ENCODE measurements at places on chromosomes 4 and X. TPM values are rescaled to one million over a fixed set of nuclear protein-coding genes. Genes with fewer than 3 reads are reported as not detected.
A peak's percentile ranks its signal among the peaks of the same experiment; 100 is the strongest.

GRCh38 chr4:51942108-51942832, 77.9 kb downstream of the LRRC66 start:
- DNase-seq: peak; percentile 71

The KLHL8 gene
- 12.7 TPM for total RNA-seq

DNA sequence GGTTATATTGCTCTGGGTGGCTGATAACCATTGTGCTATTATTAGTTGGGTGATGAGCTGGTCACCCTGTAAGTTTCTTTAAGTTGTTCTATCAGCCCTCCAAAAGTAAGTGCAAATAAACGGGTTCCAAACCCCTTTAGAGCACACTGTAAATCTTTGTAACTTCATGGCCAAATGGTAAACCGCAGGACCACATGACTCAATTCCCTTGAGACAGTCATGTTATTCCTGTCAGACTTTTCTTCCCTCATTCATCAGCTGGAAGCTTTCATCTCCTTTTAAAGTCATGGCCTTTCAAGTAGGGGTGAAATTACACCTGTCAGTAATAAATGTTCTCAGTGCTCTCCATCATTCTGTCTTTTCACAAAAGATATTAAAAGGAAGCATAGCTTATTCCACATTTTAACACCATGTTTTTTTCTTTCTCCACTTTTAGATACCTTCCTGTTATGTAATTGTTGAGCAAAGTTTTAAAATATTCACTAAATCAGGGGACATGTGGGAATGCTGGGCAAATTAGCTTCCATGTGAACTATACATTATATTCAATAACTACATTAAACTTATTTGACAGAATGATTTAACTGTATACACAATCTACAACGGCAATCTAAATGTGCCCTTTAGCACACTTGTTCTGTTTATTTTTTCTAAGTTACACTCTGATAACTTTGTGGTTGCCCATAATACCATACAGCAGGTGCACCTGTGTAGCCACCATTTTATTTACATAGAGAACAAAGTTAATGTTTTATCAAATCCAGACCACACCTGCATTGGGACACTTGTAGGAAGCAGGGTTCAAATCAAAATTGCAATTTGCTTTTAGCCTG, 275.5 kb downstream of the CFAP299 start:
- peak; percentile 32 for DNase-seq

- no peak for DNase-seq
These were observed 188.4 kb upstream of the VEGFC start for GRCh38 chr4:176981074-176981473.

- DNase-seq: no peak
These were observed 262.3 kb downstream of the KCTD8 start for GRCh38 chr4:44186096-44186849.

The SH3D19 gene
- 86.0 TPM for total RNA-seq

The LRPAP1 gene
- 82.9 TPM for total RNA-seq

DNA sequence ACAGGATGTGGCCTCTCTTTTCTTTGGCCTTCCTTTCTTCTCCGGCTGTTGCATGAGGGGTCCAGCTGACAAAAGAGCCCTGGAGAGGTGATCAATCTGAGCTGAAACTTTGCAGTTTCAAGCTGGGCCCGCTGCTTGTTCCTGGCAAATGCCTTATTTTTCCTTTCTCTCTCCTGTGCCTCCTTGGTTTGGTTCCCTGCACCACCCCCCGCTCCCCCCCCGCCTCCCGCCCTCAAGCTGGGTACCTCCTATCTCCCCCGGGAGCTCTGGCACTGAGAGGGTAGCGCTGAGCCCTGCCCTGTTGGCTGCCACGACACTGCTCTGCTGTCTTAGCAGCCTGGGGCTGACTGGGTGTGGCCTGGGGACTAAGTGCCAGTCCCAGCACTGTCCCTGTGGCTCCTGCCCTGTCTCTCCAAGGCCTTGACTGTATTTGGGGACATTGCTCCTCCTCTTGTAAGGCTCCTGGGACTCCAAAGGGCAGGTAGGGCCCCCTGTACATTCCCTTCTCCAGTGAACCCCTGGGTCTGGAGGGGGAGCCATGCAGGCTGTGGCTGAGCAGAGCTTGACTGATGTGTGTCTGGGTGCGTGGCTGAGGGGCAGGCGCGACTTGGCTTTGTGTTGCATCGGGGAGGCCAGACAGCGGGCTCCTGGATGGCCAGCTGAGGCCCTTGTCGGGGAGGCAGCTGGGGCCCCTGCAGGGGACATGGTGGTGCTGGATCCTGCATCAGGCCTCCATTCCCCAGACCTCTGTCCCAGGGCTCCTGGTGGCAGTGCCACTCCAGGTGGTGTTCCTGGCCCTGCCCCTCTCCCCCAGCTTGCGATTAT, 1.1 kb downstream of the PLXNA3 start:
- DNase-seq: peak; percentile 92

DNA sequence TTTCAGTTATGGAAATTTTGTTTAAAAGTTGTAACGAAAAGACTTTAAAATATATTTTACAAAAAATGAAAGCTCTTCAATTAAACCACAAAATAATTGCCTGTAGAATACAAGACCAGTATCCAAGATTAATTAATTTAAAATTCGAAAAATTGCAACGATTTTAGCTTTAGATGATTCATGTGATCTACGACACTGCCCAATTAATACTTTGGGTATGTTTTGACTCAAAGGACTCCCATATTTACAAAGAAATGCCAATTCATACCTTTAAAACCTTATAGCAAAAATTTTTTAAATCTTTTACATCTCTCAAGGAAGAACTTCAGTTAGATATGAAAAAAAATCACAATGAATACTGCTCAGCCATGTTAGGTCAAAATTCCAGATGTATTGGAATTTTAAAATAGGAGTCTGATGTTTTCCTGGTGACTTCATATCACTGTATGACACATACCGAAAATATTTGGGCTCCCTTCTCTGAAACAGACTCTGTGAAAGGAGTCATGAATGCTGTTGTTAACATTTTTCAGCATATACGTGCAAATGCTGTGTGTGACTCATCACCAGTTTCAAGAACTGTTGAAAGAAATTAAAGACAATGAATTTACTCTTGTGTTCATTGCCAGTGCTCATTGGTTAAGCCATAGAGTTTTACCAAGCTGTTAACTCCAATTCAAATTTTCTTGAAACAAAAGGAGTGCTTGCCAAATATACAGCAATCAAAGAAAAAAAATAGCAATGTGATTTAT, 13.8 kb upstream of the SMS start:
- DNase-seq: peak; percentile 91

DNA sequence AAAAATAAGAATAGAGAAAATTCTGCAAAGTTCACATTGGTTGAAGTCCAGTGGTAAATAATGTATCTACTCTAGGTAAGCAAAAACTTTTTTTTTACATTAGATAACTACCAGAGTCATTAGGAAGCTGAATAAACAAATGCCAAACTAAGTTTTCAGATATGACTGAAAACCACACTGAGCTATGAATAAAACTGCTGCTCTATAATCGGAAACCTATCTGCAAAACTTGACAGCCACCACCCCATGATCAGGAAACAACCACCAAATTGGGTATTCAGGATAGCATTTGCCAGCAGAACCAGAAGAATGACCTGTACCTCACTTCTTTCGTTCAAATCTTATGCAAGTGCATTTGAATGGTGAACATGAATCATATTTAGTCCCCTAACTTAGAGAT, 173.0 kb upstream of the TET2 start:
- DNase-seq: no peak

DNA sequence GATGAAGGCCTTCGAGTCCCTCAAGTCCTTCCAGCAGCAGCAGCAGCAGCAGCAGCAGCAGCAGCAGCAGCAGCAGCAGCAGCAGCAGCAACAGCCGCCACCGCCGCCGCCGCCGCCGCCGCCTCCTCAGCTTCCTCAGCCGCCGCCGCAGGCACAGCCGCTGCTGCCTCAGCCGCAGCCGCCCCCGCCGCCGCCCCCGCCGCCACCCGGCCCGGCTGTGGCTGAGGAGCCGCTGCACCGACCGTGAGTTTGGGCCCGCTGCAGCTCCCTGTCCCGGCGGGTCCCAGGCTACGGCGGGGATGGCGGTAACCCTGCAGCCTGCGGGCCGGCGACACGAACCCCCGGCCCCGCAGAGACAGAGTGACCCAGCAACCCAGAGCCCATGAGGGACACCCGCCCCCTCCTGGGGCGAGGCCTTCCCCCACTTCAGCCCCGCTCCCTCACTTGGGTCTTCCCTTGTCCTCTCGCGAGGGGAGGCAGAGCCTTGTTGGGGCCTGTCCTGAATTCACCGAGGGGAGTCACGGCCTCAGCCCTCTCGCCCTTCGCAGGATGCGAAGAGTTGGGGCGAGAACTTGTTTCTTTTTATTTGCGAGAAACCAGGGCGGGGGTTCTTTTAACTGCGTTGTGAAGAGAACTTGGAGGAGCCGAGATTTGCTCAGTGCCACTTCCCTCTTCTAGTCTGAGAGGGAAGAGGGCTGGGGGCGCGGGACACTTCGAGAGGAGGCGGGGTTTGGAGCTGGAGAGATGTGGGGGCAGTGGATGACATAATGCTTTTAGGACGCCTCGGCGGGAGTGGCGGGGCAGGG, 568 bp downstream of the HTT start:
- DNase-seq: peak; percentile 94

GRCh38 chrX:132615391-132616131, 126.7 kb upstream of the MBNL3 start:
- no peak for DNase-seq

GRCh38 chrX:48306175-48306574, 50.3 kb downstream of the SSX3 start:
- DNase-seq: no peak

The CT83 gene
- not detected for total RNA-seq

GRCh38 chr4:88775529-88775928, 77.9 kb upstream of the NAP1L5 start:
- no peak for DNase-seq

- DNase-seq: no peak
These were observed 9.6 kb downstream of the UBE2D3 start for GRCh38 chr4:102817613-102818268.

The STPG2 gene
- total RNA-seq: 0.29 TPM

DNA sequence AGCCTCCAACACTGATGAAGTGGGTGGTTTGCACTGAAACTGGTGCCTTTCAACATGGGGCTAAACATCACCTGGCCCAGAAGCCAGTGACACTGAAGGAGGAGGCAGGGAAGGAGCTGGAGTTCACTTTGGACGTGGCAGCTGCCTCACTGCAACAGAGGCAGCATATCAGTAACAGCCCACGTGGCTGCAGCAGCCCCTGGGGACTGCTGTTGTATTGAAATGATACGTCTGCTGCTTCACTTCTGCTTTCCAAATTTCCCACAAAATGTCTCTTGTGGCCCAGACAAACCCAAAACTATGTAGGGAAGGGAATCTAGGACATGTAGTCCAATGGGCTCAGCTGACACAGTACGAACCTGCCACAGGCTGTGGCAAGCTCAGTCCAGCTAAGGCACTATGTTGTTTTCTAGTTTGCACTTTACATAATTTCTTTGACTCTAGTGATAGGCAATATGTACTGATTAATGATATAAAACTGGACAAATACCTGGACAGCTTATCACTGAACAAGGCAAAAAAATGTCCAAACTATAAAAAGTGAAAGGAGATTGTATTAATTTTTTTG, 84.7 kb upstream of the RAPGEF2 start:
- DNase-seq: no peak

DNA sequence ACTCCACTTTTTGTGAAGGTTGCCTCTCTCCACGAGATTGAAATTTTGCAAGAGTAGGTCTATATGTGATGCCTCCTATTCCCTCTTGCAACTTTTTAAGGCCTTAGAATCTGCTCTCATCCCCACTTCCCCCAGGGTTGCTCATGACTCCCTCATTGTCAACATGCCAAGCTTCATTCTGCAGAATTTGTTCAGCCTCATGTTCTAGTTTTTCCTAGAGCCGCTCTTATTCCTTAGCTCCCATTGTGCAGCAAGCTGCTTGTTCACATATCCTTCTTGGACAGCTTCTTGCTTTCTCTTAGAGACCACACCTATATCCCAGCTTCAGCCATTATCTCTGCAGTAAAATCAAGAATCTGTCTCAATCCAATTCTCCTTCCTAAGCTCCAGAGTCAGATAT, 82.4 kb downstream of the CNGA2 start:
- DNase-seq: peak; percentile 59

DNA sequence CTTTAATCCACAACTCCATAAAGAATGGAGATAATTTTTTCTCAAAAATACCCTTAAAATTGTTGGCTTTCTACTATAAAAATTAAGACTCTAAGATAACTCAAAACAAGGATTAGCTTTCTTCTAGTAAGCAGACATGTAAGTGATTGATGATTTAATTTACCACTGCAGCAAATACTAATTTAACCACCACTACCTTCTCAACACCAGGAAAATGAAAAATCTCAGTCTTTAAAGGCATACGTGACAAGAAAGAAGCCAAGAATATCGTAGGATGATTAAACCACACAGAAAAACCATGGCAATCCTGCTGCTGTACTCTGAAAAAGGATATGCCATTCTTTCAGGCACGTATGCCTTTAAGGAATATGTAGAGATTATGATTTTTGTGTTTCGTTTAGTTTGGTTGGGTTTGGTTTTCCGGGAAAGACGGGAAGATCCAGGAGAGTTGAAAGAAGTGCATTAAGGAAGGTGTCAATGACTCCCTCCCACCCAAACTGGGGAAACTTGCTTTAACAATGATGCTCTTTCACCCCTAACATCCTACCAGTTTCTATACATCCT, 881 bp downstream of the LRCH2 start:
- DNase-seq: no peak

The SRPX gene
- total RNA-seq: 93.1 TPM

The STEEP1 gene
- 23.9 TPM for total RNA-seq

DNA sequence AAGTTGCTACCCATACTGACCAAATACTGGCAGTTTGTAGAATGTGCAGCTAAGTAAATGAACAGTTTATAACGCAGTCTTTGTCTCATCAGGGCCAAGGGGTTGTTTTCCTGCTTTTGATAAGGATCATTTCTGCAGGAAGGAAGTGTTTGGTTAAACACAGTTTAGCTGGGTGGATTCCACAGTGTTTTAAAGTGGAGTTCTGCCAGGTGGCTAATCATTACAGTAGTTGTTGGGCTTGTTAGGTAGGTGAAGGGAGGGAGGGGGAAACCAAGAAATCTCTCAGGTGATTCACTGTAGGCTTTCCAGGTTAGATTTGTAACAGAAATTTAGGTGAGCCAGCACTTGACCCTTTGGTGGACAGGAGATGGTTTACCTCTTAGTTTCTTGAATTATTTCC, 58.1 kb downstream of the FNIP2 start:
- no peak for DNase-seq

- DNase-seq: peak; percentile 86
These were observed 12.8 kb downstream of the ZFP42 start for GRCh38 chr4:188008377-188008776.

The SMIM31 gene
- not detected for total RNA-seq

The SERTM2 gene
- total RNA-seq: under 0.01 TPM

- DNase-seq: no peak
These were observed 17.4 kb downstream of the ARHGAP24 start for GRCh38 chr4:85492336-85492735.
